ENCODE measurements at places on chromosomes 11 and 22.
A peak's percentile ranks its signal among the peaks of the same experiment; 100 is the strongest.

- DNase-seq: no peak
These were observed 48.5 kb upstream of the A4GALT start for GRCh38 chr22:42769238-42769573.

GRCh38 chr22:21582801-21583740 lies 15.6 kb downstream of the UBE2L3 start:
- DNase-seq: no peak

- no peak for DNase-seq
These were observed 364.9 kb upstream of the CADM1 start for GRCh38 chr11:115869131-115869530.

DNA sequence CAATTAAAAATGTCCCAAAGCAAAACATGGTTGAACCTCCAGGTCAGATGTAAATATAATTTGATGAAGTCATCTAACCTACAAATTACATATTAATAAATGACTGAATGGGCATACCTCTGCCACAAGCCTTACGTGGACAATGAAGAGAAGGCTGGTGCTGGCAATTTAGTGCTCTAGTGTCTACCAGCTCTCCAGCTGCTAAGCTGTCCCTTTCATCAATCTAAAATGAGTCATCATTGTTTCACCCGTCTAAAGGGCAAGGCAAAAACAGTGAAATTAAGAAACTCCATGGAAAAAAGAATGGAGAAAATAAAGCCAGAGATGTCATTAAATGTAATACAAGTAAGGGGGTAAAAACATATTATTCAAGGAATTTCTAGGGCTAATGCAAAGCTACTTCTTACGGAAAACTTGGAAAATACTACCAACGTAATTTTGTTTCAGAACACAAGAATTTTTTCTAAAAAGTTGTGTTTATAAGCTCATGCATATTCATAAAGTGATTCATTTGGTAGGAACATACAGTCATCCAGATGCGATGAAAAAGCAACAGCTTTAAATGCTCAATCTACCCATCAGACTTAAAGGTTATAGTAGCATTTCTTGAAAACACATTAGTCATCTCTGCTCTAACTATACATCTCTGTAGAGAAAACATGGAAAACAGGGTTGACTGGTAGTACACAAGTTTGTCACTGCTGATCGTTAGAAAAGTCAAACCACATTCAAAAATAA lies 71.5 kb downstream of the SIK3 start:
- peak; percentile 80 for DNase-seq

- no peak for DNase-seq
These were observed 48.5 kb upstream of the SOX6 start for GRCh38 chr11:16404781-16405285.

DNA sequence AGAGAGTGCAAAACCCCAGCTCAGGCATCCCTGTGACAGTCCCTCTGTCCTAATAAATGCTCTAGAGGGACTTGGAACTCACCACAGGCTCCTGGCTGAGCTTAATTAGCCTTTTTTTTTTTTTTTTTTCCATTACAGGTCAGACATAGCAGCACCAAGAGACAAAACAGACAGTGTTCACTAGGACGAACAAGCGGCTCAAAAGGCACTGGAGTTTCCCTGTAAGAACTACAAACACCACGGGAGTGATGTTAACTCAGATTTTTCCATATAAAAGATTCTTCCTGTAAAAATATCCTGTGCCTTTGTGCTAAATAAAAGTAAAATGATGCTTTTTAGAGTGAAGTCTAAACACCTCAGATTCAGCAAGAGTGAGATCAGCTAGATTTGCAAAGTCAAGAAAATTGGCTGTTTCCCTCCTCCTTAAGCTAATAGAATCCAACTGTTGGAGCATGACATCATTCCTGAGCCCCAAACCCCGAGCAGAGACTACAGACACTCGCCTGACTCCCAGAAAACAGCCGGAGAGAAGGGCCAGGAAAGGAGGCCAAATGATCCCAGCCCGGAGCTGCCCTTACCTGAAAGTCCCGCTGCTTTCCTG lies 101.0 kb upstream of the AKIP1 start:
- DNase-seq: no peak

DNA sequence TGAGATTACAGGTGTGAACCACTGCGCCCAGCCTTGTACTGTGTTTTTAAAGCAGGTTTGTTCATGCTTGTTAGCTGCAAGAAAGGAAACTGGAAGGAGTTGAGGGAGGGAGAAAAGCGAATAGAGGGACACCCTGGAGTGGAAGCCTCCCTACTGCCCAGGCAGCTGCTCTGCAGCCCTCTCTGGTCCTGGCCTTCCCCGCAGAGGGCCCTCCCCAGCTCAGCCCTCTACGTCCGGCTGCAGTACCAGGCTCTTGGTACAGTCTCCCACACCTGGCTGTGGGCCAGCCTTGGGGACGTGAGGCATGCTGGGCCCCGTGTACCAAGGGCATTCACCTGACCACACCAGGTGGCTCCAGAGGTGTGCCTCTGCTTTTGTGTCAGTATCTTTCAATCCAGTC lies 70.8 kb downstream of the MED15 start:
- DNase-seq: no peak

GRCh38 chr11:129131316-129131715 lies 60.8 kb downstream of the ARHGAP32 start:
- DNase-seq: no peak

- no peak for DNase-seq
These were observed 302.1 kb downstream of the CTTN start for GRCh38 chr11:70700453-70700852.

GRCh38 chr11:94325681-94326080 lies 21.3 kb downstream of the IZUMO1R start:
- DNase-seq: peak; percentile 47

GRCh38 chr11:106011481-106011880 lies 10.6 kb downstream of the MSANTD4 start:
- no peak for DNase-seq

- no peak for DNase-seq
These were observed 34.1 kb downstream of the CD44 start for GRCh38 chr11:35173011-35173511.

- DNase-seq: no peak
These were observed 74.8 kb downstream of the APOL5 start for GRCh38 chr22:35792506-35792905.

- DNase-seq: peak; percentile 46
These were observed 17.2 kb downstream of the CBX7 start for GRCh38 chr22:39135092-39135896.

DNA sequence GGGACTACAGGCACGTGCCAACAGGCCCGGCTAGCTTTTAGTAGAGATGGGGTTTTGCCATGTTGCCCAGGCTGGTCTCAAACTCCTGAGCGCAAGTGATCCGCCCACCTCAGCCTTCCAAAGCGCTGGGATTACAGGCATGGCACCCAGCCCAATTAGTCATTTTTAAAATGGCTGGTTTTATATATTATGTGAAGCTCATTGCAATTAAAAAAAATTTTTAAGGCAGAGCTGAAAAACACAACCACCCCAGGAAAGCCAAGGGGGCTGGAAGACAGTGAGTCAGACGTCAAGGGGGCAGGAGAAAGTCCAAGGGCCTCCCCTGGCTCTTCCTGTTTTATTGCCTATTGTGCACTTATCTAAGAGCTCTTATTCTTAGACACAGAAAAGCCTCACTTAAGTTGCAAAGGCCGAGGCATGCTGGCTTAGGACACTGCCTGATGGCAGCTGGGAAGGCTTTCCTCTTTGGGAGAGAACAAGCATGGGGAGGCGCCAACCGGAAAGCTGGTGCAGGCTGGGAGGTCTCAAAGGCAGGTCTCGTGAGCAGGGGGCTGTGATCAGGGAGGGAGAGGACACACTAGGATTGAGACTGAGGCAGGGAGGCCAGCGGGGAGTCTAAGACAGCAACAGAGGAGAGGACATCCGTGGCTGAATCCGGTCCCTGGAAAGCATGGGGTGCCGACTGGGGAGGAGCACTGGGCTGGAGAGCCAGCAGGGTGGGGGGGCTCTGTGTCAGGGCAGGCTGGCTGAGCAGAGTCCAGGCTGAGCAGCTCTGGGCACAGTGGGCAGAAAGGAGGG lies 11.1 kb upstream of the OSM start:
- no peak for DNase-seq

GRCh38 chr11:130449310-130449990 lies 1.0 kb downstream of the ADAMTS15 start:
- DNase-seq: no peak

DNA sequence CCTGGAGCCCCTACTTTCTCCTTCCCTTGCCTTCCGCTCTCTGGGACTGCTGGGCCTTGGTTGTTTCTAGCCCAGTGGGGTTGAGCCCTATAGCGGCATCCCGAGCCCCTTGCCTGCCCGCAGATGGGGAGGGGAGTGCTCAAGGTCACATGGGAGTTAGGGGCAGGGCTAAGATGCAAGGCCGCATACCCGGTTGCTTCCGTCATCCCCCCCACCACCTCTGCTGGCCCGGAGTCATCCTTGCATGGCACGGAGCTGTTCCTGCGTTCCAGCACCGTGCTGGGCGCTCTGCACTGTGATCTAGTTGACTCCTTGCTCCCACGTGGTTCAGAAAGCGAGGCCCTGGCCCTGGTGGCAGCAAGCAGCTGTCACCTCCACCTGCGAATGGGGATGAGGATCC lies 18.0 kb downstream of the FLRT1 start:
- no peak for DNase-seq

- DNase-seq: no peak
These were observed 50.7 kb downstream of the ACER3 start for GRCh38 chr11:76911415-76911808.

DNA sequence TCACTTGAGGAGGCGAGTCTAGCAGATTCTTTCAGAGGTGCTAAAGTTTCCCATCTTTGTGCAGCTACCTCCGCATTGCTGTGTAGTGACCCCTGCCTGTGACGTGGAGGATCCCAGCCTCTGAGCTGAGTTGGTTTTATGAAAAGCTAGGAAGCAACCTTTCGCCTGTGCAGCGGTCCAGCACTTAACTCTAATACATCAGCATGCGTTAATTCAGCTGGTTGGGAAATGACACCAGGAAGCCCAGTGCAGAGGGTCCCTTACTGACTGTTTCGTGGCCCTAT lies 8.9 kb upstream of the SAMM50 start:
- DNase-seq: no peak

- DNase-seq: peak; percentile 25
These were observed 822 bp downstream of the MARK2 start for GRCh38 chr11:63839508-63840355.

GRCh38 chr22:30205281-30206115 lies 41.1 kb downstream of the LIF start:
- no peak for DNase-seq

- DNase-seq: no peak
These were observed 7.0 kb upstream of the MPPED1 start for GRCh38 chr22:43404673-43405385.

DNA sequence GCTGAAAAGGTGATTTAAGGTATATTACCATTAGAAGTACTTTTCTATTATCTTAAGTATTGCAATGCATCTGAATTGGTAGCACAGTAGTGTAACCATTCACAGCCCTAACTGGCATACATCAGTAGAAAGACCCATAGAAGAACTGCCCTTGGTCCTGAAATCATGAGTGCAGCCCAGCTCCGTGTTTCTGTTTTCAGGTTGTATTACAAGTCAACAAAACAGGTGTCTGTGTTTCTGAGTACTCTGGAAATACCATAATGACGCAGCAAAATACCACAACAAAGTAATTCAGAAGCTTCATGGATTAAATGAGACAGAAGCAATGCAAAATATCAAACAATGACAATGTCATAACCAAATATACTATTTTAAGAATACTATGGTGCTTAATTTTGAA lies 226.3 kb downstream of the OPCML start:
- DNase-seq: no peak

GRCh38 chr11:113833151-113833550 lies 42.2 kb downstream of the USP28 start:
- DNase-seq: no peak

DNA sequence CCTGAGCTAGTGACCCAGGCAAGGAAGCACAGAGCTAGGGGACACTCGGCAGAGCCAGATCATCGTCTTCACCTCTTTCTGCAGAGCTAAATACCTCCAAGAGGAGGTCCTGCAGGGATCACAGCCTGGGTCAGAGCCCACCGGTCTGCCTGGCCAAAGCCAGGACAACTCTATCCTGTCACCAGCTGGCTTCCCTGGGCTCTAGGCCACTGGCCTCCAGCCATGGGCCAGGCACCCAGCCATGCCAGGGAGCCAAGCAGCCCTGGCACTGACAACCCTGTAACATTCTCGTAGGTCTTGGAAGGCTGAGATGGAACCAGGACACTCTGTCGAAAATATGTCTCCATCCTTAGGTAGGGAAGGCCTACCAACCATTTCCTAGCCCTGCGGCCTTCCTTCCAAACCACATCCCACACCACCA lies 270.1 kb downstream of the BUD13 start:
- DNase-seq: no peak

- no peak for DNase-seq
These were observed 2.7 kb upstream of the VPS37C start for GRCh38 chr11:61163714-61164605.

- DNase-seq: no peak
These were observed 580.1 kb downstream of the BUD13 start for GRCh38 chr11:116192509-116193210.

DNA sequence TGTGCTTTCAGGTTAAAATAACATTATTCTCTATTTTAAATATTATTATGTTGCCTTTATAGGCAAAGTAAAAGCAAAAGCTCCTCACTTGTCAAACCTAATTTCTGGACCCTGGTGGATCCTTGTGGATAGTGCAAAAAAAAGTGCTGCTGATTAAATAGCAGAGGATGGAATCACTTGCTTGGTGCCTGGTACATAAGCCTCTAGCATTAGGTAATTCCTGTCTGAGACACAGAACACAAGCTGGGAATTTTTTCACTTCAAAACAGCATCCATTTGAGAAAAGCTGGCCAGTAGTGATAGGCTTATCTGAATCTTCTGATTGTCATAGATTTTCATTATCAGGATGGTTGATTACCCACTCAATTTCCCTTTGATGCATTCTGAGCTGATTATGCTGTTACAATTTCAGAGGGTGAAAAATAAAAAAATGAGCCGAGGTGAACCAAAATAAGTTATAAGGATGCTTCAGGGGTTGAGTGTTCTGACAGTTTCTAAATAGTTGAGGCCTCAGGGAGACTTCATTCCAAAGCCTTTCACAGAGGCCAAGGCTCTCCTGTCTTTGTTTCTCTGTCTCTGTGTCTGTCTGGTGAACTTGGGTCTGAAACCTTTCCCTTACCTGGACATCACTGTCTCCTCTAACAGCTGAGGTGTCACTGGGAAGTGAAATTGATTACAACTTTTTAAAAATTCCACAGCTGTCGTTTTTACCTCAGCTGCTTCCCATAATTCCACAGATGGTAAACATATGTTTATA lies 242.9 kb downstream of the NELL1 start:
- DNase-seq: no peak

- DNase-seq: no peak
These were observed 71.4 kb upstream of the LINC01488 start for GRCh38 chr11:69409812-69410645.

GRCh38 chr22:25437414-25438160 lies 126.9 kb upstream of the GRK3 start:
- DNase-seq: no peak

GRCh38 chr11:131065435-131066413 lies 149.4 kb upstream of the SNX19 start:
- no peak for DNase-seq

- no peak for DNase-seq
These were observed 194.6 kb upstream of the CCDC90B start for GRCh38 chr11:83480811-83481210.
